ENCODE measurements at places on chromosomes 11 and 22. TPM values are rescaled to one million over a fixed set of nuclear protein-coding genes. Genes with fewer than 3 reads are reported as not detected.
A peak's percentile ranks its signal among the peaks of the same experiment; 100 is the strongest.

- no peaks in the 10 kb centered on the region for H3K4me1 ChIP-seq
- no peak for DNase-seq
- H3K4me3 ChIP-seq: no peak within 1 kb of the TSS
- H3K27me3 ChIP-seq: peaks cover 5% of the 10 kb centered on the region
- H3K36me3 ChIP-seq: no peaks in the 10 kb centered on the region
These were observed at the start of gene VPREB1 for GRCh38 chr22:22244316-22245250. TSS of gene VPREB1 (plus strand) at chr22:22244786. CDS start at chr22:22244814, 28 bp downstream.

DNA sequence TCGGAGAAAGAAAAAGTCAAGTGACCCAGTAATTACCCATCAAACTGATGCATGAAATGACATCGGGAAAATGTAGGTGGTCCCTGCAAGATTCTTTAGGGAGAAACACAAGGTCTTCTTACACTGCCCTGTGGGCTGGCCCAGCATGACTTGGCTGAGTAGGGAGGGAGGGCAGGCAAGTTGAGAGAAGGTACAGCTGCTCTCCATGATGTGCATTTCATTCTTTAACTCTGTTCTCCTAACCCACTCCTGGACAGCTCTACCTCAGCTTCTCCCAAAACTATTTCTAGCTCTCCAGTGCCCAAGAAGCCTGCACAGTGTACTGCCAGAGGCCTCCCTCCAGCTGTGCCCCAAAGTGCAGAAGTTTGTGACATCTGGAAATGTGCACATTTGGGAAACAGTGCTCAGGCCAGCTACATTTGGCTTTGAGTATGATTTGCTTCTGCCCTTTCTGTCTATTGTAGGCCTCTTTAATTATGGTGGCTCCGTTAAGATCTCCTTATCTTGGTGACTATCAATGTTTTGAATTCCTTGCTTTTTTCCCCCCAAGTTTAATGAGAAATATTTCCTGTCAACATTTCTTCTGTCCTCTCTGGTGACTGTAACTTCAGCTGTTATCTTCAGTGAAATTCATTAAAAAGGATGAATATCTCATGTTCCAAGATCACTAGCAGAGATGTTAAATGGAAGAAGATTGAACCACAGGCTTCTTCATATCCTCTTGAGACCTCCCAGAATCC is 26.7 kb upstream of the PRSS23 start:
- no peak for DNase-seq
- H3K36me3 ChIP-seq: no peaks in the 10 kb centered on the region
- H3K27me3 ChIP-seq: no peaks in the 10 kb centered on the region
- H3K27ac ChIP-seq: no peak overlapping the region
- no peak overlapping the region for H3K4me3 ChIP-seq

DNA sequence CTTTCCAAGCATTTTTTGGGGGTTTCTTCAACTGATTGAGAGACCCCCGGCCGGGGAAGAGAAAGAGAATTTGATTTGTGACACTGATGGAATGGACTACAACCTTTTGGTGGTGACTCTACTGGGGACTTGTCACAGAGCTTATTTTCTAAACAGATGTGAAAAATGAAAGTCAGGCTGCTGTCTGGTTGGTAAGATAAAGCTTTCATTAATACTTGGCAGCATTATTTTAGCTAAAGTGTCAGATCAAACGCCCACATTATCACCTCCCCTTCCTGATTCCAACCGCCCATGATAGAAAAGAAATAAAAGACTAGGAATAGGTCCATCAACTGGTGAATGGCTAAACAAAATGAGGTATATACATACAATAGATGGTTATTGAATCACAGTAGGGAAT is 45.6 kb upstream of the EHF start:
- H3K27me3 ChIP-seq: no peaks in the 10 kb centered on the region
- DNase-seq: no peak
- no peaks in the 10 kb centered on the region for H3K36me3 ChIP-seq
- H3K4me3 ChIP-seq: no peak overlapping the region
- no peak overlapping the region for H3K27ac ChIP-seq
- H3K4me1 ChIP-seq: no peaks in the 10 kb centered on the region

- H3K27ac ChIP-seq: peak overlapping the region; percentile 7
- H3K27me3 ChIP-seq: no peaks in the 10 kb centered on the region
- H3K4me3 ChIP-seq: no peak overlapping the region
- H3K36me3 ChIP-seq: peaks cover 31% of the 10 kb centered on the region
- peaks cover under 1% of the 10 kb centered on the region for H3K4me1 ChIP-seq
These were observed 45.0 kb upstream of the NNMT start for GRCh38 chr11:114250993-114251814.

DNA sequence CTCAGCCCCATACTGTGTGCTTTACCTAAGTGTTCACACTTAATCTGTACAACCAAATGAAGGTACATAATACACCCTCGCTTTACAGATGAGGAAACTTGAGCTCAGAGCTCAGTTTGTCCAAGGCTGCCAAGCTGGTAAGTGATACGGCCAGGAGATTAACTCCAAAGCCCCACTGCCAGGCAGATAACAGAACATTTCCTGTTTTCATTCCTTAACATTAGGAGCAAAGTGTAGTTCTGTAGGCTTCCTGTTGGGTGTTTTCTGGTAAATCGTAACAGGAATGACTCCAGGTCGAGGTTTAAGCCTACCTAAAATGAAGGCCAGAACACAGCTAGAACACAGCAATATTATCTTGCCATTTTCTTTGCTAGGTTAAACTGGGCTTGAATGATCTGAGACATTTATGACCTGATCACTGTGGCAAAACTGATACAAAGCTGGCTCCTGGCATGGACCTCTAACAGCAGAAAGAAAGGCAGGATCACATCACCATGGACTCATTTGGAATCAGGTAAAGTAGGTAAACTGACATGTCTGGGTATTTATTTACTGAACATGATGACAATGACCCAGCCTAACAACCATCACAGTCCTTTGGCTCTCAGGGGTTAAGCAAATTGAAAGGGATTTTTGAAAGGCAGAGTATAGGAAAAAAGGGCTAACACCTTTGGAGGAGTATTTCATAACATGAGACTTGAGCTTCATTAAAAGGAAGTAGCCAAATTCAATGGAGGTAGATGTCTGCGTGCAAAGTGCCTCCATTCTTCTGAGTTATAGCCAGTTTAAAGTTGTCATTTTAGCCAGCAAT is 3.9 kb upstream of the NUP50 start:
- no peaks in the 10 kb centered on the region for H3K36me3 ChIP-seq
- H3K27me3 ChIP-seq: no peaks in the 10 kb centered on the region
- H3K4me1 ChIP-seq: no peaks in the 10 kb centered on the region
- peak overlapping the region; percentile 65 for H3K27ac ChIP-seq

FOLH1 gene
- total RNA-seq: 8.2 TPM
